A375 (cell line): ENCODE measurements at places on chromosomes 12 and 14. TPM values are rescaled to one million over a fixed set of nuclear protein-coding genes. Genes with fewer than 3 reads are reported as not detected.

Gene KRT78
- not detected in 2 replicates for total RNA-seq

Gene DLGAP5
- total RNA-seq = 22.5 and 27.4 TPM in 2 replicates

Gene PPP4R4
- 6.9 and 9.5 TPM in 2 replicates for total RNA-seq

Gene SIRT4
- total RNA-seq = 0.80 and 1.3 TPM in 2 replicates

Gene ZFHX2
- 0.26 and 1.5 TPM in 2 replicates for total RNA-seq

Gene KLHL33
- 0.05 TPM in 1 of 2 replicates, not detected in the other for total RNA-seq

Gene C14orf39
- 0.40 TPM in 1 of 2 replicates, not detected in the other for total RNA-seq
